Heart right ventricle (tissue), 16 donors: ENCODE measurements at places on chromosomes 11 and 22.
A peak's percentile ranks its signal among the peaks of the same experiment; 100 is the strongest.

DNA sequence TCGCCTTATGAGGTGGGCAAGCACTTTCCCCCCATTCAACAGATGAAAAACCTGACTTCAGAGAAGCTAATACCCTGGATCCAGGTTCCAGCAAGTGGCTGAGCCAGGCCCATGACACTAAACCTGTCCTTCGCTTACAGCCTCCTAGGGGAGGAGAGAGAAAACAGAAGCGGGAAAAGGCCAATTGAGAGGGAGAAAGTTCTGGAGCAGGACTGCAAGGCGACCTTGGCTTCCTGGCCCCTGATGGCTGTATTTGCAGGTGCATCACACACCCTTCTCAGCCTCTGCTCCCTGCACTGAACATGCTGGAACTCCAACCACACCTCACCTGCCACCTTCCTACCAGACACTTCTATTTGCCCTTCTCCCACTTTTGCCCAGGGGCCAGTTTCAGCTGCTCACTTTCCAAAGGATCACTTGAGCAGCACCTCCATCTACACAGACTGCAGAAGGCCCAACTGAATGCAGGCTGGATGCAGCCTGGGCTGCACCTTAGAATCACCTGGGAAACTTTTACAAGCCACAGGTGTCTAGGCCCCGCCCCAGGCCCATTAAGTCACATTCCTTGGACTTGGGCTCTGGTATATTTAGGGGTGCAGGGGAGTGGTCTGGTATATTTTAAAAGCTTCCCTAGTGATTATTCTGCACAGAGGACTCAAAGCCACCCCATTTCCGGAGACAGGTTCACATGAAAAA, 14.3 kb upstream of the ADA2 start:
- no peaks in the 10 kb centered on the region for H3K27me3 ChIP-seq
- no peak for DNase-seq
- no peak overlapping the region for H3K27ac ChIP-seq
- no peaks in the 10 kb centered on the region for H3K36me3 ChIP-seq
- H3K4me3 ChIP-seq: no peak overlapping the region

DNA sequence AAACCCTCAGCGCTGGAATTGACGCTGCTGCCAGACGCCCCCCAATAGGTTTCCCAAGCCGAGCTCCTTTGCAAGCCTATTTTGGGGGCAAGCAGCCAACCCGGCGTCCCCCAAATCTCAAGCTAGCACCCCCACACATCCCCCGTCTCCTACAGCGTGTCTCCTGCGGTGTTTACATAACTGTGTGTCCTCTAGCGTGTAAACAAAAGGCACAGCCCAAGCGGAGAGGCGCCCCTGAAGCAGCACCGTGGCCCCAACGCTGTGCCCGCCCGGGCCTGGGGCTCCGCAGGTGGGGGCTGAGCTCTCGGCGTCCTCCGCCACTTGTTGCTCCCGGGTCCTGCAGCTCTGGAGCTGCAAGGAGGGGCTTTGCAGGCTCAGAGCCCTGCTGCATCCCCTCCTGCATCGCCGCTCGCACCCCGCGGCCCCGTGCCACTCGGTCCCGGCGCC, 1.6 kb downstream of the CADM1 start:
- H3K36me3 ChIP-seq: no peaks in the 10 kb centered on the region
- H3K27ac ChIP-seq: peak overlapping the region; percentile 79
- DNase-seq: no peak
- peaks cover 64% of the 10 kb centered on the region for H3K27me3 ChIP-seq
- peaks cover 44% of the 10 kb centered on the region for H3K4me1 ChIP-seq

DNA sequence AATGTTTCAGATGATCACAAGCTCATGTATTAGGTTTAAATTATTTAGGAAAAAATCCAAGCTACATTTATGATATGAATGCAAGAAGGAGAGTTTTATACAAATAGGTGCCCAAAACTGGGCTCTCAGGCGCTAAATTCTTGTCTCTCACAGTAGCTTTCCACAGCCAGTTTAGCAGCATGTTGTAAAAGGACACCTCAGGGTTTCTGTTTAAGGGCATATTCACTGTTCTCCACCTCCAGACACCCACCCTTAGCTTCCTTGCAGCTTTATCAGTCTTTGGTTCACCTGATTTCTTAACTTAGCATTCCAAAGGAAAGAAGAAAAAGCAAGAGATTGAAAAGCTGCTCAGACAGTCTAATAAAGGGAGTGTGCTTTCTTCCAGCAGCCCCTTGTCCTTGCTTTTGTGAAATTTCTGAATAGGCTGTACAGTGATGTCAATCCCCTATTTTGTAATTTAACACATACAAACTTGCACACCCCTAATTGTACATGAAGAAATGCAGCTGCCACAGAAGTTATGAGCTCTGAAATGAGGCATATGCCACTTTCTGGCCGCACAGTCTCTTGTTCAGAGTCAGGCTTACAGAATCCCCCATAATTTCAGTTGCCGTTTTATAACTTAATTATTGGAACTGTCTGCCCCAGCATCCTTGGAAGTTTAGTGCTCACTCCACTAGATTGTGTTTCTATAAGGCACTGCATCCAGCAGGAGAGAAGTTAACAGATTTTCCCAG, 262.1 kb downstream of the DDX10 start:
- no peak overlapping the region for H3K27ac ChIP-seq
- DNase-seq: no peak
- no peaks in the 10 kb centered on the region for H3K36me3 ChIP-seq
- no peak overlapping the region for H3K4me3 ChIP-seq
- peaks cover 4% of the 10 kb centered on the region for H3K4me1 ChIP-seq

DNA sequence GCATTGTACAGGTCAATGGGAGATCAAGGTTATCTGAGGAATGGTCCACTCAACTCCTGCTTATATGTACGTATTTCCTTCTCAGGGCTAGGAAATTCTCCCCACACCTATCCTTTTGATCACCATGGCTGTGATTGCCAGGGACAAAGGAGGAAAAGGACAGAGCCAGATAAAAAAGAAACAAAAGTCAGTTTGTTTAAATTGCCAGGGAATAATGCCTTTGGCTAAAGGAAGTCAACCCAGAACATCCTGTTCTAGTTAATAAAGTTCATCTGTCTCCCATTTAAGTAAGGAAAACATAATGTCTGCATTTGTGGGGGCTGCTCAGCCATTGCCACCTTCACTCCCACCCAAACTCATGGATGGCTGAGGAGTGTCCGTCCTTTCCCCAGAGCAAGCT, 124.7 kb downstream of the ME3 start:
- DNase-seq: no peak
- peaks cover 33% of the 10 kb centered on the region for H3K4me1 ChIP-seq
- no peak overlapping the region for H3K4me3 ChIP-seq
- H3K27ac ChIP-seq: peak overlapping the region; percentile 80
- H3K27me3 ChIP-seq: no peaks in the 10 kb centered on the region
- H3K36me3 ChIP-seq: no peaks in the 10 kb centered on the region

- H3K27ac ChIP-seq: peak overlapping the region; percentile 79
- no peaks in the 10 kb centered on the region for H3K36me3 ChIP-seq
- peaks cover 6% of the 10 kb centered on the region for H3K4me1 ChIP-seq
- peak; percentile 68 for DNase-seq
Observed at GRCh38 chr11:3073029-3073435, 15.8 kb upstream of the CARS1 start.

- no peak overlapping the region for H3K4me3 ChIP-seq
- H3K27ac ChIP-seq: no peak overlapping the region
- H3K27me3 ChIP-seq: no peaks in the 10 kb centered on the region
- H3K36me3 ChIP-seq: no peaks in the 10 kb centered on the region
- H3K4me1 ChIP-seq: peaks cover 18% of the 10 kb centered on the region
Observed at GRCh38 chr22:46965555-46966494, 203.4 kb downstream of the TBC1D22A start.

DNA sequence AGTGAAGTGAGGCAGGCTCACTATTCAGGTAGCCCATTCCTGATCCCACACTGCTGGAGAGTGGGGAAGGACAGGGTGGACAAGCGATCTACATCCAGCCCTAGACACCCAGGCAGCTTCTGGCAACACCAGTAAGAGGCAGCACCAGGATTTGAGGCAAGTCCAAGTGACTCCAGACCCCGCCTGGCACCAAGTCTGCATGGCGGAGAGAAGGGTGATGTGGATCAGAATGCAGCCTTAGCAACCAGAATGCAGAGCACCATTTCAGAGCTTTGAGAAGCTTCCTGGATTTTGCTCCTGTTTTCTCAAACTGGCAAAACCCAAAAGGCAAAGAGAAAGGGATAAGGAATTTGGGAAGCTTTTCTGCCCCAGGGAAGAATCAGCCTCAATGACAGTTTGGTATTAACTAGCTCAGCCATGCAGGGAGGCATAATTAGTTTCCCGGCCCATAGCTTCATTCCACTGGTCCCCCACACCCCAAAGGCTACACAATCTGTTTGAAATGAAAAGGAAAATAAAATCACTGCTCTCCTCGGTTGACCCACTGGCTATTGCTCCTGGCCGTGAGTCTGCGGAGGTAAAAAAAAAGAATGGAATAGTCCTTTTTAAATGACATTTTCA, 17.3 kb downstream of the GALNT18 start:
- no peak overlapping the region for H3K27ac ChIP-seq
- DNase-seq: no peak
- H3K27me3 ChIP-seq: no peaks in the 10 kb centered on the region
- no peak overlapping the region for H3K4me3 ChIP-seq
- H3K36me3 ChIP-seq: no peaks in the 10 kb centered on the region
- peaks cover 25% of the 10 kb centered on the region for H3K4me1 ChIP-seq

DNA sequence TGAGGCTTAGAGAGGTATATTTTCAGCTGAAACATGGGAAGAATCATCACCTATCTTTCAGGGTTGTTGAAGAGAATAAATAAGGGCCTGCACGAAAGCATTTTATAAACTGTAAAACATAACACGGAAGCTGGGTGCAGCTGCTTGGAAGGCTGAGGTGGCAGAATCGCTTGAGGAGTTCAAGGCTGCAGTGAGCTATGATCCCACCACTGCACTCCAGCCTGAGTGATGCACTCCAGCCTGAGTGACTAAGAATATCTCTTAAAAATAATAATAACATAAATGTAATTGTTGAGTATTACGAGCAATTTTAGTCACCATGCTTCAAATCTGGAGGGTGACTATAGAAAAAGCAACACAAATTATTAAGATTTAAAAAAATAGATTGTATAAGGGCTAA, 16.3 kb downstream of the RBFOX2 start:
- DNase-seq: no peak
- no peak overlapping the region for H3K27ac ChIP-seq
- peaks cover 35% of the 10 kb centered on the region for H3K4me1 ChIP-seq
- H3K4me3 ChIP-seq: no peak overlapping the region

DNA sequence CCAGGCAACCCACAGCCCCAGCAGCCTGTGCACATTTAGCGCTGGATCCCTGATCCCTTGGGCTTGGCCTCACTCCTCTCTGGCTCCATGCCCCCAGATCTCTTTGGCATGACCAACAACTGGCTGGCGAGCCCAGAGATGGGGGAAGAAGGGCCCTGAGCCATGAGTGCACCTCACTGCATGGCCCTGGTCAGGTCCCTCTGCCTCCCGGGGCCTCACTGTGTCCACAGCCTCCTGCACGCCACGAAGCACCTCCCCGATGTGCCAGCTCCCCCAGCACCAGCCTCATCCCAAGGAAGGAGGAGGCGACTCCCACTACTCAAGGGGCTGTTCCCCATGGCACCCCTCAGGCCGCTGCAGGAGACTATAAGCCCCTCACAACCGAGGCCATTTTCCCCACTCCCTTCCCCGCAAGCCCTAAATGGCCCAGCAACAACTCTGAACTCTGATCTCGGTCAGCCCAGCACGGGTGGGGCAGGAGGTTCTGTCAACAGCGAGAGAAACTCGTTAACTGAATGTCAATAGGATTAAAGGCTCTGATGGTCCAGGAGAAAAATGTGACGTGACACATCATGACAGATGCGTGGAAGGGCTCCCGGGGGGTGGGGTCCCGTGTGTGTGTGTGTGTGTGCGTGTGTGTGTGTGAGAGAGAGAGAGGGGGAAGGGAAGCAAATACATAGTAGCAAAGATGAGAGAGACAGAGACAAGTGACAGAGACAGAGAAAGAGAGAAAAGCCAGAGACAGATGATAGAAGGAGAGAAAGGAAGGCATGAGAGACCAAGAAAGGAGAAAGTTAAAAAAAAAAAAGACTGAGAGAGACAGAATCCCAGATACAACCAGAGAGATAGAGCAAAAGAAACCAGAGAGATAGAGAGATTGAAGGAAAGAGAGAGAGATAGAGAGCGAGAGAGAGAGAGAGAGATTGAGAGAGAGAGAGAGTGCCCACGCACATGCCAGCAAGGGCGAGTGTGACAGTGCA, 28.4 kb upstream of the SYT7 start:
- H3K27ac ChIP-seq: no peak overlapping the region
- H3K4me1 ChIP-seq: peaks cover 21% of the 10 kb centered on the region
- no peak overlapping the region for H3K4me3 ChIP-seq
- no peak for DNase-seq
- H3K36me3 ChIP-seq: no peaks in the 10 kb centered on the region
- no peaks in the 10 kb centered on the region for H3K27me3 ChIP-seq

GRCh38 chr11:120985718-120986569, 38.0 kb upstream of the TBCEL start:
- peak overlapping the region; percentile 53 for H3K4me3 ChIP-seq
- peak; percentile 53 for DNase-seq
- no peak overlapping the region for H3K27ac ChIP-seq
- no peaks in the 10 kb centered on the region for H3K36me3 ChIP-seq

DNA sequence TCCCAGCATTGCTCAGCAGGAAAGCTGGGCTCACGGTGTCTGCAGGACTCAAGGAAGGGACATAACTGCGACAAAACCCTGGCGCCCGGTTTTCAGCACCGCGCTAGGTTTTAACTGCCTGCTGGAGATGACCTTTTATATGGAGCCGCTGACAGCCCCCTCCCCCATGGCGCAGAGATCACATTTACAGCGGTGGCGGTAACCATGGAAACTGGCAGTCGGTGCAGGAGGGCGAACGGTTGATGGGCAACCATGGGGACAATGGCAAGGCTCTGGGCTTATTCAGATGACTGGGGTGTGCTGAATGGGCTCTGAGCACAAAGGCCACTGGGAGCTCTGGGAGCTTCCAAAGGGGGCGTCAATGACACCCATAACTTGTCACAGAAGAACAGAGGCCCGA, 37.2 kb downstream of the CELSR1 start:
- no peak for DNase-seq
- H3K4me3 ChIP-seq: no peak overlapping the region
- H3K27me3 ChIP-seq: no peaks in the 10 kb centered on the region
- H3K4me1 ChIP-seq: peaks cover 3% of the 10 kb centered on the region

- no peak for DNase-seq
- H3K4me3 ChIP-seq: no peak overlapping the region
- H3K27ac ChIP-seq: peak overlapping the region; percentile 86
- no peaks in the 10 kb centered on the region for H3K27me3 ChIP-seq
- no peaks in the 10 kb centered on the region for H3K36me3 ChIP-seq
Observed at GRCh38 chr22:35315141-35315854, 15.6 kb downstream of the TOM1 start.

DNA sequence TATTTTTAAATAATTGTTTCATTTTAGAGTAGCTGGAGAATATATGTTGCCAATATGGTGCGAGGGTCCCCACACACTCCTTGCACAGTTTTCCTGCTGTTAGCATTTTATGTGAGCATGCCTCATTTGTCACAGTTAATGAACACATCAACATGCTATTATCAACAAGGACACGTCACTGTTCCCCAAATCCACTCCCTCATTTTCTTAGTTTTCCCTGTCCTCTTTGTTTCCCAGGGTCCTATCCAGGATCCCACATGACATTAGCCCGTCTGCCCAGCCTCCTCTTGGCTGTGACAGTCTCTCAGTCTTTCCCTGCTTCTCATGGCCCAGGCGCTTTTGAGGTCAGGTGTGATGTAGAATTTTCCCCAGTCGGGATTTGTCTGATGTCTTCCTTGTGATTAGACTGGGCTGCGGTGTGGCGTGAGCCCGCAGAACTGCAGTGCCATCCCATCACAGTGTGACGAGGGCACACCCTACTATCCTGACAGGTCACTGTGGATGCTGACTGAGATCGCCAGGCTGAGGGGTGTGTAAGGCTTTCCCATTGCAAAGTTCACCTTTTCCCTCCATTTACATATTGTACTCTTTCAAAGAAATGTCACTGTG, 450.6 kb upstream of the B3GAT1 start:
- H3K27me3 ChIP-seq: peaks cover 30% of the 10 kb centered on the region
- H3K4me3 ChIP-seq: no peak overlapping the region
- H3K27ac ChIP-seq: no peak overlapping the region
- no peaks in the 10 kb centered on the region for H3K36me3 ChIP-seq
